Osteocyte (in vitro differentiated cells): ENCODE measurements at places on chromosomes 11 and 22. TPM values are rescaled to one million over a fixed set of nuclear protein-coding genes. Genes with fewer than 3 reads are reported as not detected.

The KCTD14 gene
- total RNA-seq, result 0.73 and 1.0 TPM in 2 replicates

The CDC42BPG gene
- 0.68 and 1.7 TPM in 2 replicates for total RNA-seq

The OR8K1 gene
- total RNA-seq, result not detected in 2 replicates

The SYVN1 gene
- 53.6 and 57.1 TPM in 2 replicates for total RNA-seq

The SLC22A25 gene
- total RNA-seq, result not detected in 2 replicates

The C1QTNF4 gene
- 0.37 and 0.51 TPM in 2 replicates for total RNA-seq

The PNPLA5 gene
- not detected in 2 replicates for total RNA-seq

The TRIM64C gene
- total RNA-seq, result not detected in 2 replicates

The GAL gene
- not detected in 2 replicates for total RNA-seq

The TNNT3 gene
- 2.6 and 4.4 TPM in 2 replicates for total RNA-seq

The UBQLNL gene
- 0.32 and 0.39 TPM in 2 replicates for total RNA-seq

The DCHS1 gene
- 63.0 and 63.3 TPM in 2 replicates for total RNA-seq

- no peak overlapping the region for H3K27ac ChIP-seq
- H3K36me3 ChIP-seq, result peaks cover 7% of the 10 kb centered on the region
- H3K27me3 ChIP-seq, result no peaks in the 10 kb centered on the region
- H3K4me3 ChIP-seq, result no peak overlapping the region
Observed at GRCh38 chr11:12216041-12216451, 105.7 kb downstream of the MICAL2 start.

- H3K4me1 ChIP-seq, result peaks cover 56% of the 10 kb centered on the region
- no peak for DNase-seq
- H3K27me3 ChIP-seq, result no peaks in the 10 kb centered on the region
Observed at GRCh38 chr11:68837583-68838571, 3.8 kb downstream of the CPT1A start.

DNA sequence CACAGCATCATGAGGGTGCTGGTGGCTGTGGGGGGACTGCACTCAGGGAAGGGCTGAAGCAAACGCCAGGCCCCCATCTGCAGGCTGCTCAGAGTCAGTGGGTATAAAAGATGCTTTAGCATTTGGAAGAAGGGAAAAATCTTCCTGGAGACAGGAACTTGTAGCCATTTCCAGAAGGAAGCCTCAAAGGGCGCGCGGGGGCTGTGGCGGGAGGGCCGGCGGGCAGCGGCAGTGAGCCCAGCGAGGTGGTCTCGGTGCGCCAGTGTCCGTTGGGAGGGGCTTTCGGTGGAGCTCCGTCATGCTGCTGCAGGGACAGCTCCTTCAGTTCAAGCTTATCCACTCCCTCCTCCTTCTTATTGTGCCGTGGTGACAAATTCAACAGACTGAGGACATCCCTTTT is 63.0 kb upstream of the PITPNB start:
- peaks cover 44% of the 10 kb centered on the region for H3K36me3 ChIP-seq
- H3K4me3 ChIP-seq, result no peak overlapping the region
- no peak for DNase-seq
- H3K4me1 ChIP-seq, result peaks cover 14% of the 10 kb centered on the region
- no peaks in the 10 kb centered on the region for H3K27me3 ChIP-seq
- no peak overlapping the region for H3K27ac ChIP-seq

GRCh38 chr11:119905162-119905561 is 176.2 kb upstream of the NECTIN1 start:
- no peak overlapping the region for H3K27ac ChIP-seq
- H3K27me3 ChIP-seq, result peaks cover 28% of the 10 kb centered on the region
- H3K36me3 ChIP-seq, result no peaks in the 10 kb centered on the region
- H3K4me3 ChIP-seq, result no peak overlapping the region
- no peaks in the 10 kb centered on the region for H3K4me1 ChIP-seq

- DNase-seq, result no peak
- no peak overlapping the region for H3K27ac ChIP-seq
- no peak overlapping the region for H3K4me3 ChIP-seq
Observed at GRCh38 chr11:130202818-130203689, 43.5 kb downstream of the ST14 start.

GRCh38 chr11:6567371-6567745 is 36.1 kb downstream of the RRP8 start:
- H3K4me1 ChIP-seq, result peaks cover 13% of the 10 kb centered on the region
- H3K36me3 ChIP-seq, result no peaks in the 10 kb centered on the region
- no peaks in the 10 kb centered on the region for H3K27me3 ChIP-seq
- H3K27ac ChIP-seq, result no peak overlapping the region
- no peak for DNase-seq

- H3K27ac ChIP-seq, result no peak overlapping the region
- H3K27me3 ChIP-seq, result peaks cover 10% of the 10 kb centered on the region
- DNase-seq, result no peak
- H3K36me3 ChIP-seq, result no peaks in the 10 kb centered on the region
Observed at GRCh38 chr22:42281284-42281683, 10.8 kb upstream of the TCF20 start.

- H3K27ac ChIP-seq, result no peak overlapping the region
- H3K4me1 ChIP-seq, result no peaks in the 10 kb centered on the region
- no peak overlapping the region for H3K4me3 ChIP-seq
- peak; percentile 63 for DNase-seq
Observed at GRCh38 chr22:48226026-48227013, 1463.9 kb downstream of the TBC1D22A start.

GRCh38 chr11:128398517-128399250 is 188.7 kb downstream of the ETS1 start:
- H3K36me3 ChIP-seq, result no peaks in the 10 kb centered on the region
- peaks cover 31% of the 10 kb centered on the region for H3K4me1 ChIP-seq
- H3K27me3 ChIP-seq, result no peaks in the 10 kb centered on the region
- H3K27ac ChIP-seq, result peak overlapping the region; percentile 2
- no peak overlapping the region for H3K4me3 ChIP-seq

- no peaks in the 10 kb centered on the region for H3K4me1 ChIP-seq
- no peaks in the 10 kb centered on the region for H3K36me3 ChIP-seq
- no peak overlapping the region for H3K27ac ChIP-seq
- H3K27me3 ChIP-seq, result peaks cover 9% of the 10 kb centered on the region
- no peak for DNase-seq
Observed at GRCh38 chr11:60428517-60428916, 855 bp upstream of the MS4A5 start.

DNA sequence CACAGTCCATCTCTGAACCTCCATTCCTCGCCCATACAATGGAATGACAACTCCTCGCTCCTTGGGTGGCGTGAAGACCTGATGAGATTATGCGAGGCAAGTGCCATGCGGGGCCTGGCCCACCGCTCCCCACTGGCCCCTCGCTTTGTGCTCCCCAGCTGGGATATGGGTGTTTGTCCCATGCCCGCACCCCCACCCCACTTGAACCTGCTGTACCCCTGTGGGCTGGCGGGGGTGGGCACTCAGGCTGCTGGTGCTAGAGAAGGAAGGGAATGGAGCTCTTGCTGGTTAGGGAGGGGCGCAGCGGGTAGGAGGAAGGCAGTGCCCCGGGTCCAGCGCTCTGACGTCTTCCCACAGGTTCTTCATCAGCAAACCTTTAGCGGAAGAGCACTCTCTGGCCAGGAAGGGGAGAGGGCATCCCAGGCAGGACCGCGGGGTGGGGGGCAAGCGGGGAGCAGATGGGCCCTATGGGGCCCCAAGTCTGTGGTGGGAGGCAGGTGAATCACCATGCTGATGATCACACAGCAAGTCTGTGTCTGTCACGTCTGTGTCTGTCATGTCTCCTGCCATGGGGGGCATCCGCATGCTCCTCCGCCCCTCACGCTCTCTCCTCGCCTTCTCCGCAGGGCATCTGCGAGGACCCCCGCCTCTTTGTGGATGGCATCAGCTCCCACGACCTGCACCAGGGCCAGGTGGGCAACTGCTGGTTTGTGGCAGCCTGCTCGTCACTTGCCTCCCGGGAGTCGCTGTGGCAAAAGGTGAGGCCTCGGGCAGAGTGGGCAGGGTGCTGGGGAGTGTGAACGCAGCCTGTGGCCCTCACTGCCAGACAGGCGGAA is 9.4 kb upstream of the OMP start:
- peaks cover 1% of the 10 kb centered on the region for H3K4me1 ChIP-seq
- H3K36me3 ChIP-seq, result no peaks in the 10 kb centered on the region
- no peak overlapping the region for H3K27ac ChIP-seq
- no peak for DNase-seq

GRCh38 chr11:103601225-103601846 is 435.1 kb upstream of the DDI1 start:
- H3K27me3 ChIP-seq, result peaks cover 4% of the 10 kb centered on the region
- H3K27ac ChIP-seq, result no peak overlapping the region
- no peaks in the 10 kb centered on the region for H3K4me1 ChIP-seq
- H3K4me3 ChIP-seq, result no peak overlapping the region
- no peak for DNase-seq

DNA sequence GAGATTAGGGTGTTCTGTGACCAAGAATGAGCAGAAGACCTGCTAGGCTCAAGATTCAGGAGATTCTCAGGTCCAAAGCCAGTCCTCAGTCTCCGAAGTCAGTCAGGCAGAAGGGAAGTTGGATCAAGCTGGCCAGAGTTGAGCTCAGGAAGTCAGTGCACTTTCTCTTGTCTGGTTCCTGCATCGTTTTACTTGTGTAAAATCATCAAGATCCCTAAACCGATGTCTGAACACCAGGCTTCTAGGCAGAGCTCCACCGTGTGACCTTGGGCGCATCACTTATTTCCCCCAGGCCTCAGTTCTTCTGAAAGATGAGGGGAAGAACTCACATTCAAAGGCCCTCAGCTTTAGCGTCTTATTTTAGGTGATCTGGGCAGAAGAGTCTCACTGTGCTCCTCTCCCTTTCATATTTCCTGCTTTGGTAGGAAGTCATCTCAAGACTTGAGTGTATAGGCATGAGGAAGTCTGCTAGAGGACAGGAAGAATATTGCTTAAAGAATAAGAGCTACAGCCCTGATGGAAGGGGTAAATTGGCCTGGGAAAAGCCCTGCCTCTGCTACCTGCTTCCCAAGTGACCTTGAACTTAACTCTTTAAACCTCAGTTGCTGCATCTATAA is 20.2 kb downstream of the NF2 start:
- H3K27ac ChIP-seq, result peak overlapping the region; percentile 89
- no peak for DNase-seq
- peaks cover 68% of the 10 kb centered on the region for H3K4me1 ChIP-seq
- no peaks in the 10 kb centered on the region for H3K27me3 ChIP-seq
- no peaks in the 10 kb centered on the region for H3K36me3 ChIP-seq
- no peak overlapping the region for H3K4me3 ChIP-seq

DNA sequence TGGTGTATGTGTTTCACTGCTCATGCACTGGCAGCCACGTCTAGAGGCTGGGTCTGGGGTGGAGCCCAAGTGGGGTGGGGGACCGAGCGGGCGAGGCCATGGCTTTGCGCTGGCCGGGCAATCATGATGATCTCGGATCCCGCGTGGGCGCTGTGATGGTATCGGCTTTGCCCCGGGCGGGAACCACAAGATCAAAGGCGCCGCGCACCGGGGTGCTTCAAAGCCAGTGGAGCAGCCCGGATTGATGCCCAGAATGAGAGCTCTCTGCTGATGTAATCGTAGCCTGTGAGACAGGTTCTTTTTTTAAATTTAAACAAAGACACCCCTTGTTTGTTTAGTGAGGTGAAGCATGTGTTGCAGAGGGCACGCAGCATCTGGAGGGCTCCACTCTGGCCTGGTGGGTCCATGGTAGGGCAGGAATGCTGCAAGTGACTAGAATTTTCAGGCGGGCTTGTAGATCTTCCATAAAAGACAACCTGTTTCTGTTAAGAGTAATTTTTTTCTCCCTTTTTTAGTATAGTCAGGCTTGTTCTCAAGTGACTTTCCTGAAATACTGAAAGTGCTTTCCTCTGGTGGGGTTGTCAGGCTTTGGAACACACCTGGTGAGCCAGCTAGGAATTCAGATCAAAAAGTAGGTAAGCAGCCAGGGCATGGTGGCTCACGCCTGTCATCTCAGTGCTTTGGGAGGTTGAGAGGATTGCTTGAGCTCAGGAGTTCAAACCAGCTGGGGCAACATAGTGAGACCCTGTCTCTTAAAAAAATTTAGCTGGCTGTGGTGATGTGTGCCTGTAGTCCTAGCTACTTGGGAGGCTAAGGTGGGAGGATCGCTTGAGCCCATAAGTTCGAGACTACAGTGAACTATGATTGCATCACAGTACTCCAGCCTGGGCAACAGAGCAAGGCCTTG is 40.7 kb downstream of the ZNRF3 start:
- H3K27me3 ChIP-seq, result no peaks in the 10 kb centered on the region
- H3K4me3 ChIP-seq, result no peak overlapping the region
- H3K4me1 ChIP-seq, result peaks cover 12% of the 10 kb centered on the region
- DNase-seq, result no peak

- peaks cover 7% of the 10 kb centered on the region for H3K36me3 ChIP-seq
- DNase-seq, result no peak
- H3K27ac ChIP-seq, result no peak overlapping the region
- H3K27me3 ChIP-seq, result no peaks in the 10 kb centered on the region
- H3K4me3 ChIP-seq, result no peak overlapping the region
Observed at GRCh38 chr11:109000531-109000930, 335.7 kb downstream of the DDX10 start.

DNA sequence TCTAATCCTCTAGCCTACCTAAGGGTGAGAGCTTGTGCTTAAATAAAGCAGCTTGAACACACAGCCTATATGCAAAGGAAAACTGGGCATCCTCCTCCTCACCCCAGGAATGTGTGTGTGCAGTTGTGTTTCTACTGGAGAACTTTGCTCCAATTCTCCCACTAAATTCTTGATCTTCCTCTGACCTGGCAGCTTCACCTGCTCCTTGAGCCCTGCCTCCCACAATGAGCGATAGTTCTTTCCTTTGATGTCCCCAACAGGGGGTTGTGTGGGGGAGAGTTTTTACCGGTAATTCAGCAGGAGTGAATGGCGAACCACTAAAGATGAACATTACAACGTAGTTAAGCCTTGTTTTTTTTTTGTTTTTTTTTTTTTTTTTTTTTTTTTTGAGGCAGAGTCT is 113.5 kb upstream of the RCN1 start:
- H3K4me3 ChIP-seq, result no peak overlapping the region
- H3K27ac ChIP-seq, result no peak overlapping the region
- no peak for DNase-seq
- peaks cover 35% of the 10 kb centered on the region for H3K27me3 ChIP-seq
- H3K36me3 ChIP-seq, result no peaks in the 10 kb centered on the region
- no peaks in the 10 kb centered on the region for H3K4me1 ChIP-seq

GRCh38 chr11:118889797-118890196 is 6.1 kb downstream of the CXCR5 start:
- peak overlapping the region; percentile 63 for H3K27ac ChIP-seq
- H3K27me3 ChIP-seq, result no peaks in the 10 kb centered on the region
- no peak overlapping the region for H3K4me3 ChIP-seq
- DNase-seq, result peak; percentile 84

DNA sequence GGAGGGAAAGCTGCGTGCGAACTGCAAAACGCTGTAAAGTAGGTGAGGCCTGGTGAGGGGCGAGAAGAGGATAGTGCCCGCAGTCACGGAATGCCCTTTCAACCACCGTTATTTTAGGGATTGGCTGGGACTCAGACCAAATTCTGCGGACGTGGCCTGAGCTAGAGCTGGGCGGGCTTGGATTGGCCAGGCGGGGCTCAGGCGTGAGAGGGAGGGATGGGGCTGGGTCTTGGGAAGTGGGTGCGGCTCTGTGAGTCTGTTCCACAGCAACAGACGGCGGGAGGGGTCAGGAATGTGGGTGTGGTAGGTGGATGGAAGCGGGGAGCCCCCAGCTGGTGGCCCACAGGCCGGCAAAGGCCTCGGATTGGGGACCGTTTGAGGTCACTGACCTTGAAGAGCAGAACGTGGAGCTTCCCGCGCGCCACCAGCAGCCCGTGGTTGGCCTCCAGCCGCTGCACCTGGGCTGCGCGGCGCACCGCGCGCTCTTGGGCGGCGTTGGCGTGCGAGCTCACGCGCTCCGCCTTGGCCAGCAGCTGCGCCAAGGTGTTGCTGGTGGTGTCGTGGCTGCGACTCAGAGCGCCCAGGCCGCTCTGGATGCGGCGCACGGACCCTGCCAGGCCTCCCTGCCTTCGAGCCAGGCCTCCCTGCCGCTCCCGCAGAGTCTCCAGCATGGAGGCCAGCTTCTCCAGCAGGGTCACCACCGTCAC is 444 bp downstream of the CAVIN3 start:
- no peaks in the 10 kb centered on the region for H3K36me3 ChIP-seq
- H3K4me3 ChIP-seq, result peak overlapping the region; percentile 76
- H3K27me3 ChIP-seq, result peaks cover 2% of the 10 kb centered on the region
- peak overlapping the region; percentile 97 for H3K27ac ChIP-seq
